Lung microvascular endothelial cell (primary cell): ENCODE measurements at places on chromosomes 6 and 20. TPM values are rescaled to one million over a fixed set of nuclear protein-coding genes. Genes with fewer than 3 reads are reported as not detected.
A peak's percentile ranks its signal among the peaks of the same experiment; 100 is the strongest.

DNA sequence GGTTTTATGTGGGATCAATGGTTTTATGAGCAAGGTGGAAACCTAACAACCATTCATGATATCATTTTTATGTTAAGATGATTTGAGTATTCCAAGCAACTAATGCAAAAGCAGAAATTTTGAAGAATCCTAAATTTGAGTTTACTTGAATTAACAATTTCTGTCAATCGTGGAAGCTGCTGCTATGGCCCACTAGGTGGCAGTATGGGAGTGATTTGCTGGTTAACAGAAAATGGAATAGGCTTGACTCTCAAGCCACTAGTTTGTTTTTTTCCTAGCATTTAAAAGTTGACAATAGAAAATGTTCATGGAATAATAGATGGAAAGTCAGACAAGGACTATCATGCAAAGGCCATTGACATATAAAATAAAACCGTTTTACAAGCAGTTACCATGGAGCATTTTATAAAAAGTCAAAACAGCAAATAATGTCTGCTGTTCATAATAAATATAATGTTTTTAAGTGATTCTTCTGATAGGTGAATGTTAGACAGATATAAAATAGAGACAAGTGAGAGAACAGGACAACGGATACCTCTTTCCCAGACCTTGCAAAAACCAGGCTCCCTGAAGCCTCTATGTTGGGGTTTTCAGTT lies 43.0 kb upstream of the TMEM200A start:
- DNase-seq, result peak; percentile 69

TLDC2 gene
- under 0.01 TPM in 1 of 2 replicates, not detected in the other for total RNA-seq

DNA sequence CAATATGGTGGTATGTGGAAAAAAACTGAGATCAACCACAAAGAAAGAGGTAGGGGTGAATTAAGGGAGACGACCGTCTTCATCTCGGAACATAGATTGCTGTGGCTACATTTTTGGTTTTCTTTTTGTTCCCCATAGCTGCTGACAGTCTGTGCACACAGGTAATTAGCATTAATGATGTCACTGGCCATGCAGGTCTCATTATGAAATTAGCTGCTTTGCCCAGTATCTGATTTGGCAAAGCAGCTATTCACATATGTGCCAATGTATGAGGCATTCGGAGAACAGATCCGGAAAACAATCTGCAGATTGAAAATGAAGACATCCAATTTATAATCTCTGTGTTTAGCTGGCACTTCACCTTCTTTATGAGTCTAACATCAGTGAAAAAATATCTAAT lies 13.1 kb downstream of the NOX3 start:
- no peak for DNase-seq

DNA sequence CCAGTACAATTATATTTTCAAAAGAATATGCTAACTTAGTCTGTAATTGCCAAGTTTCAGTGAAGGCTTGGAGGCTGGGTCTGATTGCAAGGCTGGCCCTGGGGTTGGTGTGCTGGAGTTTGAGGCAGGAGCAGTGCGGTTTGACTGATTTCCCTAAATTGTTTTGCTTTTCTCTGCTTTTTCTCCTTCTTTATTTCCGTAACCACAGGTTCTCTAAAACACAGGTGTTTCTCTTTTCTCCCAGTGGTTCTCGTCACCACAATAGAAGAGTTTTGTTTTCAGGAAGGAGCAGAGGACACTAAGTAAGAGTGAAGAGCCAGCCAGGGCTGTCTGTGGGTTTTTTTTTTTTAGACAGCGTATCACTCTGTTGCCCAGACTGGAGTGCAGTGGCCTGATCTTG lies 8.2 kb upstream of the SNX9 start:
- DNase-seq, result no peak
